ENCODE measurements at places on chromosomes 11 and 22. TPM values are rescaled to one million over a fixed set of nuclear protein-coding genes. Genes with fewer than 3 reads are reported as not detected.

- DNase-seq, result no peak
These were observed 8.3 kb downstream of the PLXNB2 start for GRCh38 chr22:50298937-50299784.

DNA sequence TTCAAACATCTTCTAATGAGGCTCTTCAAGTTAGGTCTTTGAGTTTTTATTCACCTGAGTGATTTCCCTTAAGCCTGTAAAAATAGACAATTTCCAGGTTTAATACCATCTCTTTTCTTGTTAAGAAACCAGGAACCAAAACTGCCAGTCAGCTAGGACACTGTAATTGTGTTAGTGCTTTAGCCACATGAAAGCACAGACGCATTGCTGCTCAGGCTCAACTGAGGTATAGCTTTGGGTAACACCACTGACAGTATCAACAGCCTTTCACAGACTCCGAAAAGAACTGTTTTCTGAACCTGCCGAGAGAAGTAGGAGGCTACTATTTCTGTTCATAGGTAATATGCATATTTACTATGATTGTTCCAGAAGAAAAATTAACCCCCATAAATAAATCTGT, 768.7 kb downstream of the ETS1 start:
- no peak for DNase-seq

DNA sequence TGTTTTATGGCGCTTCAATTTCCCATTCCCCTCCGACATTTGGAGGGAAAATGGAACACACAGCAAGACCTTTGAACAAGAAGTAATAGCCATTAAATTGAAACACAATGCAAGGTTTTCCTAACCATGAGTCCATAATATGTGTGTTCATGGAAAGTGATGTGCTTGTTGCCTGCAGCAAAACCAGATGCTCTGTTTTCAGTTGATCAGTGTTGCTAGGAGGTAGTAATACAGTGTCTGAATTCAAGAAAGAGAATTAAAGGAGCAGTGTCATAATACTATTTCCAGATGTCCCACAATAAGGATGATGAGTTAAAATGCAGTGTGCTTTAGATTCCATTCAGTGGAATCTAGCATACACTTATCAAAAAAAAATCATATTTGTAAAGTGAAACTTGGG, 637.4 kb upstream of the API5 start:
- peak; percentile 36 for DNase-seq

DNA sequence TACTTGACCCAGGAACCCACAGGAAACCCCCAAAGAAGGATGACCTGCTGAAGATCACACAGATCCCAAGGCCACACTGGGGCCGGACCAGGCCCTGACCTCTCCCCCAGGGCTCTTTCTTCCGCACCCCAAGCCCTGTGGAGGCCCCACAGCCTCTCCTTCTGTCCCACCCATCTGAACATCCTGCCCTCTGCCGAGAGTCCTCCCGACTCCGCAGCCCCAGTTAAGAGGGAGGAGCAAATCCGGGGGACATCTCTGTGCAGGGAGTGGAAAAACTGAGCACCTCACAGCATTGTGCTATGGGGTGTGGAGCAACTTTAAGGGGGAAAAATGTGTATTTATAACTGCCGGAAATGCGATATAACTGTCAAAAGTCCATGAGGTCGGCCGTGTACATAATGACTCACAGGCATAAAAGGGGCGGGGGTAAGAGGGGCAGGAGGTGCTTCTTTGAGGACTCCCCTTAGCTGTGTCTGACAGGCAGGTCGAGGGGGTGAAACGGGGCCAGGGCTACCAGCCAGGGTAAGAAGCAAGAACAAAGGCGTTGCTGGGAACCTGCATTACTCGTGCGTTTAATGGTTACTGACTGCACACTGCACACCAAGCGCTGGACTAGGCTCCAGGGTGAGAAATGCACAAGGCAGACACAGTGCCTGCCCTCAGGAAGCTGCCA, 57.2 kb downstream of the WNT11 start:
- DNase-seq, result no peak

DNA sequence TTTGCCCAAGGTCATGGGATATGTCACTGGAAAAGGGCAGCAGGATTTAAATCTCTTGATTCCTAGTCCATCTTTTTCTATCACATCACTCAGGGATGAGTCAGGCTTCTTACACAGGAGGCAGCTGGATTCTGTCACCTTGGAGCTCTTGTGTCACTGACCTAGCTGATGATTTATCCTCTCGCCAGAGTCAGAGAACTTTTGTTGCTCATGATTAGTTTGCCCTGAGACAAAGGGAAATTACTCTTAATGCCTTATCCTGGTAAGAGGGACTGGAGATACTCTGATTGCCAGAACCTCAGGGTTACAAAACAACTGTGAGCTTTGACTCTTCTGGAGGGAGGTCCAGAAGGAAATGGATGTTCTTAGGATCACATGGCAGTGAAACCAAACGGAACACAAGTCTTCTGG, 10.1 kb downstream of the COA4 start:
- DNase-seq, result peak; percentile 30

GRCh38 chr11:72069787-72070251, 10.5 kb downstream of the NUMA1 start:
- peak; percentile 43 for DNase-seq

Gene C11orf87
- polyA plus RNA-seq, result 0.21 TPM

Gene KRTAP5-1
- 1.4 TPM for polyA plus RNA-seq

Gene PVALB
- 14.3 TPM for polyA plus RNA-seq

All from hindlimb muscle (tissue), 1 donor.